ENCODE measurements at places on chromosomes 6 and 20. TPM values are rescaled to one million over a fixed set of nuclear protein-coding genes. Genes with fewer than 3 reads are reported as not detected.

- peak; percentile 16 for DNase-seq
Measured at GRCh38 chr20:24769878-24770627, 179.0 kb upstream of the CST7 start.

- DNase-seq, result no peak
Measured at GRCh38 chr20:19633985-19634384, 124.1 kb upstream of the RIN2 start.

The BMP5 gene
- total RNA-seq, result 4.8 TPM

DNA sequence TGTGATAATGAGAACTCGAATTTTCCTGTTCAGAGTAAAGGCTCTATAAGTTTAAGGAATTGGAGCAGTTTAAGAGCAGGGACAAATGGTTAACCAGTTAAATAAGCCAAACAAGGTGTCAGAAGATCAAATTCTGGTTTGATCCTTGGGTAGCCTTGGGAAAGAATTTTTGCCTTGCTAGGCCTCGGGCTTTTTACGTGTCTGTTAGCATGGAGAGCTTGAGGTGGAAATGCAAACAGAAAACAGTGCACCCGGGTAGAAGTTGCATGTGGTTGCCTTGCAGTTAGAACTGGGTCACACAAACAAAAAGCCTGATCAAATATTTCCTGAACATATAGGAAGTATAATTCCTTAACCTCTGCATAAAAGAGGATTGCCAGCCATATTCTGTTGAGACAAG is 58.3 kb downstream of the RIN2 start:
- no peak for DNase-seq

DNA sequence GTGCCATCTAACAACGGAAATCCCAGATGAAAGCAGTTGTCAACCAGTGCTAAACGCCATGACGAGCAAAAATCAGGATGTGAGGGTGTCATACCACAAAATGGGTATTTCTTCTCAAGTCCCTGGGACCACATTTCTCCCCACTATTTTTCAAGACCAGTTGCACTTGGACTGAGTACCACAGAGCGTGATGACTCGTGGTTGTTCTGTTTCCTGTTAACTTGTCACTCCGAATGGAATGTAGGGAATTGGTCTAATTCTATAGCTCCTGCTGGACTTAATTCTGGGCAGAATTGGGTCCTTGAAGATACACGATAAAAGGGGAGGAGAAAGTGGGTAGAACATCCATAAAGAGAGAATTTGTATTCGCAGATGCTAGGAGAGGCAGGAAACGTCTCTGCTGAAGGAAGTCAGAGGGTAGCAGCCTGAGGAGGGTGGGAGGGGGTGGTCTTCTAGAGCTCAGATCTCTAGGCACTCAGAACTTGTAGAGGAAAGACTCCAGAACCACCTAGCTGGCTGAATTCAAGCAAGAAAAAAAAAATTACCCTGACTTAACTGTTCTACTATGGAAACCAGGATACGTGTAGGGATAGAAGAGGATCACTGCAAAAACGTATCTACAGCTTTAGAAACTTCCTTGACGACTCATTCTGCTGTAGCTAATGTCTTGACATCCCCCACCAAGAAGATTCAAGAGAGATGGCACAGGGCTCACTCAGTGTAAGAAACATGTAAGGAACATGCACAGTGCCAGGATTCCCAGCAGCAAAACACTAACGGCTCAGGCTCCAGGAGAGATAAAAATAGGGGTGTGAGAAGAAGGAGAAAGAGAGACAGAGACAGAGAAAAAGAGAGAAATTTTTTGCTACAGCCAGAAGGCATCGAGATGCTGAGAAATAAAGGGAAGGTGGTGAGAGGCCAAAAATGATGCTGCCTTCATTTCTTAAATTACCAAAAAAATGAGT is 494.7 kb downstream of the CD83 start:
- DNase-seq, result no peak

DNA sequence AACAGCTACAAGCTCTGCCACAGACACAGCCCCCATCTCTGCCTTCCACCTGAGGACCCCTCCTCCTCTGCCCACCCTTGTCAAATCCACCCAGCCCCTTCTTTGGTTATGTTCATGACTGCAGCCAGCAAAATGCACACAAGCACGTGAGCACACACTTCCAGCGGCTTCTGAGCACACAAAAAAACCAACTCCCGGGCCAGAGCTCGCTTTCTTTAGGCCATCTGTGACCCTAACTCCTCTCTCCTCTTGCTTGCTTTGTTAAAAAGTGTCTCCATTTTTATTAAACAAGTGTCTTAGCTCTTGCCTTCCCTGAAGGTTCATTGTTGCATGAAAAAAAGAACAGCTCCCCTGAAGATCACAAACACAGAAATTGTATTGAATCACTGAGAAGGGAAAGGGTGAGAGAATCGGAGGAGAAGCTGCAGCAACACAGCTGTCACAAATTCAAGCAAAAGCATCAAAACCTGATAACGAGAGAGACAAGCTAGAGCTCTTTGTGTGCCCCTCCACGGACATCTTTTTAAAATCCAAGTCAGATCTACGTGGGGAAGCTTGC is 142.1 kb downstream of the CD83 start:
- DNase-seq, result no peak

The ULBP3 gene
- 1.5 TPM for total RNA-seq

GRCh38 chr6:72828904-72829303 is 207.0 kb downstream of the KCNQ5 start:
- no peak for DNase-seq

- DNase-seq, result no peak
Measured at GRCh38 chr20:23106271-23106851, 20.2 kb upstream of the CD93 start.

The ENPP5 gene
- total RNA-seq, result 3.4 TPM

DNA sequence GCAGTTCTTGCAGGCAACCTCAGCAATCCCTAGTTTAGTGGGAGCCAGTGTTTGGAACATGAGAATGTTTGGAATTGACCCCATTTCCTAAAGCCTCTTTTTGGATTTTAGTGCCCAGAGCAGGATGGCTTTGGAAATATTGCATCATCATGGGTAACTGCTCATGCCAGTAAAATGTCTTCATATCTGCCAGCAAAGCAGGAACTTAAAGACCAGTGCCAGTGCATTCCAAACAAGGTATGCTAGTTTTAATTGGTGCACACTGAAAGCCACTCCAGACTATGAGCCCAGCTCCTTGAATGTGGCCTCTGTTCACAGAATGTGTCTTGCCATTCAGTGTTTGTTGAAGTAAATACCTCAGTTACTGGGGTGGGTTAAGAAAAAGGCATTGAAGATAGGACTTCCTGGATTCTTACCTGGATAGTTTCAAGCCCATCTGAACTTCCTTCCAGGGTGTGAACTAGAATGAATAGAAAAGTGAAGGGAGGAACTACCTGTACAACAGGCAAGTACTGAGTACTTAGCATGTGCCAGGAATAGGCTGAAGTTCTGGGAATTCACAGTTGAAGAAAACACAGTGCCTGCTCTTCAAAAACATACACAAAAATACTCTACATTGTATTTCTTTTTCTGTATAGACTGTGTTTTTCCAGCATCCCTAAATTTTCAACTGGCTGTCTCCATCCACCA is 70.5 kb downstream of the COL19A1 start:
- DNase-seq, result no peak

The CST2 gene
- not detected for total RNA-seq

GRCh38 chr6:133368664-133369063 is 127.5 kb downstream of the EYA4 start:
- DNase-seq, result no peak

DNA sequence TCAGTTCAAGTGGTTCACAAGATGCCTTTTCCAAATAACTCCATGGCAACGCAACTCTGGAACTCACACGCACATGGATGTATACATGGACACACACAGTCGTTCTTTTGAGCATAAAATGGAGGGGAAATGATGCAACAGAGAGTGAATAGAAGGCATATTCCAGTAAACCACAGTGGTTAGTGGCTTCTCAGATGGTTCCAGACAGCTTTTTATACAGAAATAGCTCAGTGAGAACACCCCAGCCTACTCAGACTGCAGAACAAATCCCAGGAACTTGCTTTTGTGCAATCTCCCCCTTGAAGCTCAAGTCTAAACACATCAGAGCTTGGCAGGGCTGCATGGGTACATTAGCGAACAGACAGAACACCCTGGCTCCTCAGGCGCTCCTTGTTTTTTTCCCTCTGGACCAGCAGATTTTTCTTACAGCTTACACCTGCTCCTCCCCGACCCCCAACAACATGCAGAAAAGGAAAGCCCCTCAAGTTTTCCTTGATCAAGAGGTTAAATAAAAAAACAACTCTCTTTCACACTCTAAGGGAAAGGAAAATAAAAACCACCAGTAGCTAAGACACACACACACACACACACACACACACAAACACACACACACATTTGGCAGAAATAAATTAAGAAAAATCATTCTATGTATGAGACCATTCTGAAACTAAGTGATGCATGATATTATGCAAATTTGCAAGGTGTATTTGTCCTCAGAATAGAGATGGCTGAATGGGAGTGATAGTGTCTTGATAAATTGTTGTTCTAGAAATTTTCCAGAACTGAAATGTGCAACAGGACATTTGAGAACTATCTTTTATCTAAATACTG is 51.2 kb upstream of the RANBP9 start:
- no peak for DNase-seq

DNA sequence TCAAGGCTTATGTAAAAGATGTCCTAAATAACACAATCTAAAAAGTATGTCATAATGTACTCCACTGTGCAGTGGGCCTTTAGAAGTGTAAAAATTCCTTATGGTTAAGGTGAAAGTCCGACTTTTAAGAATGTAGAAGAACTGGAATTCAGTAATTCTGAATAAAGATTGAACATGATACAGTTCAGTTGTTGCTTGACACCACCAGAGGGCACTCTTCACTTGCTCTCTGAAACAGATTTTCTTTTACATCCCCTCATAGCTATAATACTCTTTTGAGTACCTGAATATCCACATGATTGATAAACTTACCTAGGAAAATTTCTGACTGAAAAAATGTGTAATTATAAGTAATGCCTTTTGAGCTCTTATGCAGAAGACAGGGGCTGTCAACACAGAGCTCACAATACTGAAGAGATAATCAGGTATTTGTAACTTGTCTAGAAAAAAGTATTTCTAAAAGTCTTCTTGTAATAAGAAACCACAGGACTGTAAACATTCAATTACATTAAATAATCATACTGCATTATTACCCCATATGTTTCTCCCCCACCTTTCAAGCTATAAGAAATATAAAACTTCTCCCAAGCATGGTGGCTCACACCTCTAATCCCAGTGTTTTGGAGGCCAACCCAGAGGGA is 92.1 kb downstream of the POPDC3 start:
- DNase-seq, result peak; percentile 22

DNA sequence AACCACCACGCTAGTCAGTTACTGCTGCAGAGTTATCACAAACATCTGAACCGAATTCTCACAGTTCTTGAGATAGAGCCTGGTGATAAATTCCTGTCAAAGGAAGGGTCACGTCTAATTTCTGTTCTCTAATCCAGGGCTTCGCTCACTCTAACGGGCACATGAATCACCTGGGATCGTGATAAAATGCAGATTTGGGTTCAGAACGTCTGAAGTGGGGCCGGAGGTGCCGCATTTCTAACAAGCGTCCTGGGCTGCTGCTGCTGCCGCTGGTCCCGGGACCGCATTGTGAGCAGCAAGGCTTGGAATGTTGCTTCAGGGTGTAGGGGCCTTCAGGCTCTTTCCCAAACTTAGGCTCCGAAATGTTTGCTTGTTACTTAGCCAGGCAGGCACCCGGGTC is 264.1 kb downstream of the CDC5L start:
- DNase-seq, result no peak

The CD40 gene
- 6.0 TPM for total RNA-seq

DNA sequence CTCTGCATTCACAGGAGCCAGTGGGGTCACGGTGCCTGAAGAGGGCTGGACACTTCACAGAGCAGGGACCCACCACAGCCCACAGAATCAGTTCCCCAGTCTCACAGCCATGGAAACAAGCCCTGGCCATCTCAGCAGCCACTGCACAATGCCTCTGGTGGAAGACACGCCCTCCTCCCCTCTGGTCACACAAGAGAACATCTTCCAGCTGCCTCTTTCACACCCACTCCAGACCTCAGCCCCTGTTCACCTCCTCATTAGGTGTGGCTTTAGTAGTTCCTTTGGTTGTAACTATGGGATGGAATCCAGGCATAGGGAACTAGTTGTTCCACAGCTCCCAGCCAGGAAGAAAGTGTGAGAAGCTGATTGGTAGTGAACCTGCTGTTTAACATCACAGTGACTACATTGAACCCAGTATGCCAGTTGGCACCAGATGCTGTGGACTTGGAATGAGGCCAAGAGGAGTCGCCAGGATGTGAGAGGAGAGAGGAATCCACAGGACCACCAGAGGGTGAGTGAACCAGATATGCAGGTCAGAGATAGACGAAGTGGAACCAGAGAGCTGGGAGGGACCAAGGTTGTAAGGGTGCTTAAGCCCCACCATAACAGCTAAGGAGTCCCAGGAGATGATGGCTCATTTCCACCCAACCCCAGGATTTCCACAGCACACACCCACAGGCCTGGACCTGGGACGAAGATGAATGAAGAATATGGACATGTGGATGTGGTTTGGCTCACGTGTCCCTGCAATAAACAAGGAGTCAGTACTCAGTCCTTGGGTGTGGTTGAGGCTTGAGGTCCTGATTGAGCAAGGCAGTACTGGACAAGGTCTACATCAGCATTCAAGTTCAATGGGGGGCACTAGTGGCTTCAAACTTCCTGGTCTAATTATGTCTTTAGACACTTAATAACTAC is 8.8 kb upstream of the BTN3A3 start:
- DNase-seq, result no peak

GRCh38 chr6:10250655-10251220 is 164.1 kb downstream of the TFAP2A start:
- DNase-seq, result no peak

- DNase-seq, result no peak
Measured at GRCh38 chr6:85006362-85006761, 242.0 kb upstream of the TBX18 start.

The PYGB gene
- total RNA-seq, result 275 TPM

GRCh38 chr6:79134699-79135474 is 56.8 kb upstream of the PHIP start:
- DNase-seq, result no peak

The RAMACL gene
- total RNA-seq, result 1.1 TPM

The FUT9 gene
- total RNA-seq, result not detected

The FAM184A gene
- total RNA-seq, result 0.85 TPM

GRCh38 chr6:106097411-106098231 is 11.5 kb downstream of the PRDM1 start:
- DNase-seq, result no peak

DNA sequence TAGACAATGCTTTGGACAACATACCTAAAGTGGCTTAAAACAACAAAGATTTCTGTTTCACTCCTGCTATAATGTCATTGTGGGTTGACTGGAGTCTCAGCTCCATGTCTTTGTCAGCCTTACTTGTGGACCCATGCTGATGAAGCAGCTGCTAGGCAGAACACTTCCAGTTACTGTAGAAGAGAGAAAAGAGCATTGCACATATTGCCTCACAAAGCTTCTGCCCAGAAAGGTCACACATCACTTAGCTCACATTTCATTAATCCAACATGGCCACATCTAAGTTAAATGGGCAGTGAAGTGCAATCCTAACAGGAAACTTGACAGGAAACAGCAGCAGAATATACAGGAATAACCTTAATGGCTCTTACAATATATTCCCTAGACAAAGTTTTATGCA is 480.5 kb upstream of the HTR1E start:
- no peak for DNase-seq

- peak; percentile 73 for DNase-seq
Measured at GRCh38 chr6:52284131-52284459, 447 bp downstream of the MCM3 start.

The TBX18 gene
- total RNA-seq, result 0.78 TPM
